ENCODE measurements at places on chromosomes 4 and X.

- no peak for DNase-seq
Measured at GRCh38 chr4:130335417-130336194, 1239.7 kb downstream of the C4orf33 start.

- no peak for DNase-seq
Measured at GRCh38 chrX:43500996-43501694, 155.0 kb upstream of the MAOA start.

- DNase-seq = no peak
Measured at GRCh38 chrX:69145714-69146113, 19.5 kb downstream of the PJA1 start.

GRCh38 chr4:159206427-159206871, 103.6 kb downstream of the RAPGEF2 start:
- DNase-seq = no peak

GRCh38 chrX:154113729-154114128, 16.2 kb upstream of the MECP2 start:
- DNase-seq = no peak

GRCh38 chr4:52755426-52755825, 4.2 kb upstream of the ERVMER34-1 start:
- no peak for DNase-seq

DNA sequence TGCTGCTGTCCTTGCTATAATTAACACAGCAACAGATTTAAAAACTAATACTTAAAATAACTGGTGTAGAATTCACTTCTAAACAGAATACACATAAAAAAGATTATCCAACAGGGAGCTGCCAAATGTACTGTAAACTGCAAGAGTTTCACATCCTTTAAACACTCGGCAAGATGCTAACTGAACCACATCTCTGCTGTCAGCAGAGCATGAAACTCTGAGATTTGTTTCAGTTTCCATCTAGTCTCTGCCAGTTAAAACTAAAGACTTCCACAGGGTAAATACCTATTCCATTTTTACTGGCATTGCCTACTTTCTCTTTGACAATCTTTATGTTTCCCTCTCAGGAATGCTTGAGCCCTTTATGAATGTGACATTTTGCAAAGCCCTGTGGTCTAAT, 127.7 kb downstream of the SLC7A11 start:
- DNase-seq = no peak

DNA sequence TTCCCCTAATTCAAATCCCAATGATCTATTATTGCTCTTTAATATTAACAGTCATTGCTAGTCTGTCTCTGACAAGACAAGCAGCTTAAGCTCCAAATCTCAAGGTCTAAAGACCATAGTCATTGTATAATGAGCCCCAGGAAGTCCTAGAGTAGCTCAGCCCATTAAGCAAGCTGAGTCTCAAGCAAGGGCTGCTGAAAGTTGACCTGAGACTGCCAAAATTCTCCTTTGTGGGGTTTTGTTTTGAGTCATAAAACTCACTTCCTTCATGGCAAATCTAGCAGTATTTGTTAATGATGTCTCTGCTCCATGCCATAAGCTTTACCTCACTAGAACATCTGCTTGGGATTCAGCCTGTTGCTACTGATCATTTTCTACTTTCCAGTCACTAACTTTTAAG, 313.2 kb downstream of the ANTXR2 start:
- DNase-seq = no peak

GRCh38 chrX:16828124-16828908, 41.8 kb downstream of the RBBP7 start:
- DNase-seq = no peak

GRCh38 chr4:8278421-8279287, 9.1 kb downstream of the HTRA3 start:
- DNase-seq = no peak

- DNase-seq = no peak
Measured at GRCh38 chrX:131845771-131846170, 177.3 kb upstream of the STK26 start.

- DNase-seq = no peak
Measured at GRCh38 chr4:8533274-8533865, 46.8 kb upstream of the GPR78 start.

GRCh38 chrX:134146493-134146892, 90.5 kb upstream of the CCDC160 start:
- DNase-seq = no peak

DNA sequence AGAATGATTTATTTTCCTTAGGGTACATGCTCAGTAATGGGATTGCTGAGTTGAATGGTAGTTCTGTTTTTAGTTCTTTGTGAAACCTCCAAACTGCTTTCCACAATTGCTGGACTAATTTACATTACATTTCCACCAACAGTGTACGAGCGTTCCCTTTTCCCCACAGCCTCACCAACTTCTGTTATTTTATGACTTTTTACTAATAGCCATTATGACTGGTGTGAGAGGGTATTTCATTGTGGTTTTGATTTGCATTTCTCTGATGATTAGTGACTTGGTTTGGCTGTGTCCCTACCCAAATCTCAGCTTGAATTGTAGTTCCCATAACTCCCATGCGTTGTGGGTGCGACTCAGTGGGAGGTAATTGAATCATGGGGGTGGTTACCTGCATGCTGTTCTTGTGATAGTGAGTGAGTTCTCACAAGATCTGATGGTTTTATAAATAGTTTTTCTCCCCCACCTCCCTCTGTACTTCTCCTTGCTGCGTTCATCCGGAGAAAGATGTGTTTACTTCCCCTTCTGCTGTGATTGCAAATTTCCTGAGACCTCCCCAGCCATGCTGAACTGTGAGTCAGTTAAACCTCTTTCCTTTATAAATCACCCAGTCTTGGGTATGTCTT, 95.1 kb downstream of the GBA3 start:
- DNase-seq = no peak

DNA sequence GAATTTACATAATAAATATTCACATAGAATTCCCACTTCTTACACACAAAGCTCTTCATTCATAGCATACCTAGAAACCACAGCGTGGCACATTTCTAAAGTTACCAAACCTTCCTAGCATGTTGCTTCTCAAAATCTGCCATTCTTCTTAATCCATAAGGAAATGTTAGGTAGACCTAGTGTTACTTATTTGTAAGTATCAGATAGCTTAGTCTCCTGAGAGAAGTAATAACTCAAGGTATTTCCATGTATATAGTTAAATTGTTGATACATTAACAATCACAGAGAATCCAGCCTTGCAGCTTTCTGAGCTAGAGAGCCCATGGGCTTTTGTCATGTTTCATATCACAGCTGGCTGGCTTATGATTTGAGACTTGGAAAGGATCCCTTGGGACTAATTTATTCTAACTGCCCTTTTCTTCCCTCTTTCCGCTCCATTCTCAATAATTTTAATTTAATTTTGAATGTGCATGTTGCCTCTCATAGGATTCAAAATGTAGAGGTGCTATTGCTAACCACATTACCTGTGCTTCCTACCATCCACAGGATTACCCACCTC, 17.6 kb downstream of the SH3RF1 start:
- DNase-seq = no peak

- DNase-seq = no peak
Measured at GRCh38 chrX:125094901-125095300, 224.8 kb upstream of the TEX13C start.

DNA sequence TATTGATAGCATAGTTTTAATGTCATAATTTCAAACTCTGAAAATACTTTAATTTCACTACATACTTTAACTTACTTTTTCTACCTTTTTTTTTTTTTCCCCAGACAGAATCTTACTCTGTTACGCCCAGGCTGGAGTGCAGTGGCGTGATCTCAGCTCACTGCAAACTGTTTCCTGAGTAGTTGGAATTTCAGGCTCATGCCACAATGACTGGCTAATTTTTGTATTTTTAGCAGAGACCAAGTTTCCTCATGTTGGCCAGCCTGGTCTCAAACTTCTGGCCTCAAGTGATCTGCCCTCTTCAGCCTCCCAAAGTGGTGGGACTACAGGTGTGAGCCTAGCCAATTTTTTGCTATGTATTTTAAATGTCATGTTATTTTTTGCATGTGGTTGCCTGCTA, 741.6 kb downstream of the TRAM1L1 start:
- no peak for DNase-seq

DNA sequence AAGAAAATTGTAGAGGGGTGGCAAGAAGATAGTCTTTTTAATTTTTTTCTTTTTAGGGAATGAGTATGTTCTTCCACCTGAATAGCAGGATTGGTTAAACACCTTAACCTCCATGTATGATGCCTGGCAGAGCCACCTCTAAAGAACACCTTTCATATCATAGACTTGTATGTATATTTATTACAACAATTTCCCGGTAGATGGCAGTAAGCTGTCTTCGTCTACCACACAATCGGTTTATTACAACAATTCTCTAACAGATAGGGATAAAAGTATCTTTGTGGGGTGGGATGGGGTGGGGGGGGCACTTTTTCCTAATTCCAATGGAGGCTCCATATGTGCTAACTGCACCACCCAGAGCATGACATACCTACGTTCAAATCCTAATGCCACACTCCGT, 255.5 kb downstream of the LDB2 start:
- no peak for DNase-seq

DNA sequence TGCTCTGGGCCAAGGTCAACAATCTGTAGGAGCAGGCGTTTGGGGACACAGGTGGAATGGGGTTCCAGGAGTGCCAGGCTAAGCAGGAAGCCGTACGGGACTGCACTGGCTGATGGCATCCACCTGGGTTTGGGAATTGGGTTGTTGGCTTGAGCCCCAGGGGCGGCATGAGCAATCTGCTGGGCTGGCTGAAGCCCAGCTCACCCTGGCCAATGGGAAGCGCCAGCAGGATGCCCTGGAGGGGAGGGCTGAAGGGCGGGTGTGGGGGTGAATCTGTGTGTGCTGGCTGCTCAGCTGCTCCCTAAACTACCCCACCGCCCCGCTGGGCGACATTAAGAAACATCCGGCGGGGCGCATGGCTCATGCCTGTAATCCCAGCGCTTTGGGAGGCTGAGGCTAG, 8.9 kb upstream of the RGS12 start:
- peak; percentile 49 for DNase-seq

- DNase-seq = no peak
Measured at GRCh38 chr4:180156684-180157083, 2086.5 kb upstream of the TENM3 start.

DNA sequence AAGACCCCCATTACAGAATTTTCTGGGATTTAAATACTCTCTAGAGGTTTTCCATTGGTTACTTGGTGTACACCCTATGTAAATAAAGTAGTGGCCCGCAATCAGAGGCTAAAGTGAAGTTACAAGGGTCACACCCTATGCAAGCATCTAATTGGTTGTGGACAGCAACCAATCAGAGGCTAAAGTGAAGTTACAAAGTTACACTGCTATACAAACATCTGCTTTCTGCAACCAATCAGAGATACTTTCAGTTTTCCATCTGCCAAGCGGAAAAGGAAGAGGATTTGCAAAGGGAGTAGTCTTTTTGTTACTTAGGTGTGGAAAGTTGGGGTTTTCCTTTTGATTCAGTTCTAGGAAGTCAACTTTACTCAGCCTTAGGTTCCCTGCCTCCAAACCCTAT, 2.0 kb upstream of the ATRX start:
- no peak for DNase-seq

DNA sequence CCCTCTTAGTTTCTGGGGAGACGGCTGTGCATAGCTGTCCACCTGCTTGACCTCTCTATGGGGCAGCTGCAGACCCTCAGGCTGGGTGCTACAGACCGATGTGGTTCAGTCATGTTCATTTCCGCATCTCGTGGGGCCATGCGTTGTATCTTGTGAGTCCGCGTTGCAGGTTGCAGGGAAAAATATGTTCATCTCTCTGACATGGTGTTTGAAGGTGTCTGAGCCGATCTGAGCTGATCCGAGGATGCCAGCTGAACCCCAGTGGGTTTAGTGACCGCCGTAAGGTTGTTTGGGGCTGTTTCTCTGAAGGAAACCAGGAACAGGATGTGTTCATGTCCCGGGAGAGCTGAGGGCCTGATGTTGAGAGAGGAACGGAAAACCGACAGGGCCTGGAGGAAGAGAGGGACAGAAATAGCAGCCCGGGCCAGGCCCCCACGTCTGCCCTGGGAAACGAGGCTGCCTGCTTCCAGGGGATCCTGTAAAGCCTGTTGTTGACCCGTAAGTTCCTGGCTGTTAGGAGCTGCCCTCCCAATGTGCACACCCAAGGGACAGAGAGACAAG, 9.8 kb upstream of the P2RY8 start:
- DNase-seq = no peak

DNA sequence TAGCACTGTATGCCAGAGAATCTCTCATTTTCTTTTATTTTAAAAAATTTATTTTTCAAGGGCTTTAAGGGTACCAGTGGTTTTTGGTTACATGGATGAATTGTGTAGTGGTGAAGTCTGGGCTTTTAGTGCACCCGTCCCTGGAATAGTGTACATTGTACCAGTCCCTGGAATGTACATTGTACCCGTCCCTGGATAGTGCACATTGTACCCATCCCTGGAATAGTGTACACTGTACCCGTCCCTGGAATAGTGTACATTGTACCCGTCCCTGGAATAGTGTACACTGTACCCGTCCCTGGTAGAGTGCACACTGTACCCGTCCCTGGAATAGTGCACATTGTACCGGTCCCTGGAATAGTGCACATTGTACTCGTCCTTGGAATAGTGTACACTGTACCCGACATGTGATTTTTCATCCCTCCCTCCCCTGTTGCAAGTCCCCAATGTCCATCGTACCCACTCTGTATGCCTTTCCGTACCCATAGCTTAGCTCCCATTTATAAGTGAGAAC, 56.1 kb upstream of the HELT start:
- DNase-seq = no peak

DNA sequence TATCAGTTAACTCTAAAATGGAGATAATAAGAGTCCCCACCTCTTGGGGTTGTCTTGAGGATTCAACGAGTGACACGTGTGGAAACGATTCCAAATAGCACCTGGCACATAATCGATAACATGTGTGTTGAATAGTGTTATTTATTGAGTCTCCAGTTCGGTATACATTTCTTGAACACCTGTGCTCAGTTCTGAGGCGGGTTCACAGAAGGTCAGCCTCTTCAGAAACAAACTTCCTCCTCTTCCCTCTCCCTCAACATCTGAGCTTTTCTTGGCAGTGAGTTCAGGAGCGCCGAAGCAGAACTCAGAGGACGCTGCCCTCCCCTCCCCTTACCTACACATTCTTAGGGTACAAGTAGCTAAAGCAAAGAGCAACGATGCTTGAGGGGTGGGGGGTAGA, 934 bp downstream of the PDHA1 start:
- DNase-seq = no peak

GRCh38 chr4:85821688-85822455, 346.9 kb downstream of the ARHGAP24 start:
- no peak for DNase-seq

DNA sequence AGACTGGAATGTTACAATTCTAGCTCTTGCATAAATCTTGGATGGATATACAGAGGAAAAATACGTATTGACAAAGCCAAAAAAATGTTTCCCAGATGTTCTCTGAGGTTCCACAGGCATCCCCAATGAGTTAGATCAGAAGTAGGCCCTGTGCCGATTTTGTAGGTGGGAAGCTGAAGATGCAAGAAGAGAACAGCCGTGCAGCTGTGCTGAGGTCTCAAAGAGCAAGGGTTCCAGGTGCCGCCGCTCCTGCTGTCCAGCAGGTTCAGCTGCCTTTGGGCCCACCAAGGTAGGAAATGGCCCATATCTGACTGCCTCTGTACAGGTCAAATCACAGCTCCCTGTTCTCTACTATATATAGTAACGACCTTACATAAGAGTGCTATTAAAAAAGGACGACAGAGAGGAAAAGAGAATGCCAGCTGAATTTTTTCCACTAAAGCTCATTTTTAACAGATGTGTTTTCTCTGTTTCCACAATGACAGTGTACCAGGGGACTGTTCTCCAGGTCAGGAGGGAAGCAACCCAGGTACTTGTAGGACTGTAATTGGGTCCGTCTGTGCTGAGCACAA, 155.6 kb downstream of the CBR4 start:
- DNase-seq = no peak

Measured in breast epithelium (tissue), 4 donors.